ENCODE measurements at places on chromosomes 13 and 19.

GRCh38 chr13:41842036-41842620, 118.8 kb downstream of the VWA8 start:
- no peak for DNase-seq

GRCh38 chr19:16951529-16951928, 62.7 kb downstream of the F2RL3 start:
- DNase-seq = no peak

GRCh38 chr19:38850436-38850975, 720 bp upstream of the HNRNPL start:
- peak; percentile 100 for DNase-seq

DNA sequence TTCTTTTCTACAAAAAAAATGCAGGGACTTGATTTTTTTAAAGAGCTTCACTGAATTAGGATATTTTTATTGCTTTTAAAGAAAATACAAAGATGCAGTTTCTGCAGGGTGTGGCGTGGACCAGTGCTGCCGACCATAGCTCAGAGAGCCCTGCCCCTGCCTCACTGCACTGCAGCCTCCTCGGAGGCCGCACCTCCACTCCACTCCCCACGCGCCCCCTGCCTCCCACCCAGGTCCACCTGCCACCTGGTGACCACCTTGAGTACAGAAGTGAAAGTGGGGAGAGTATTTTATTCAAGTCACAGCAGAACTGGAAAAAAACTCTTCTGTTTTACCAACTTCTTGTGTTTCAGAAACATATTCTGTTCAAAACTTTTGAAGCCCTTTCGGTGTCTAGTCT, 7.9 kb upstream of the F7 start:
- no peak for DNase-seq

DNA sequence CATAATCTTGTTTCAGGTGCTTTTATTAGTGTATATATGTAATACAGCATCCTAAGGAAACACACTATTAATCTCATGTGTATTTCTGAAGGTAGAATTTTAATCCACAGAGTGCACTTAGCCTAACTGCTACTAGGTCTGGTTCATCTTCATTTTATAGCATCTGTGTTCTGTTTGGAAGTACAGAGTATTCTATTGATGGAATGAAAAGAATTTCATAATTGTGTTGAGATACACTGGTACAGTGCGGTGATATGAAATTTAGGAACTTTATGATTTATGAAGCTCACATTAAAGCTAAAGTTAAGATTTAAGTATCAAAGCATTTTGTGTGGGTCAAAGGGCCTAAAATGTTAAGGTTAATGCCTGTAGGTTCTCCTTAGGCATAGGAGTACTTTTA, 6.0 kb downstream of the PCDH17 start:
- DNase-seq = no peak

- DNase-seq = no peak
Observed at GRCh38 chr13:77338961-77339401, 12.1 kb upstream of the MYCBP2 start.

DNA sequence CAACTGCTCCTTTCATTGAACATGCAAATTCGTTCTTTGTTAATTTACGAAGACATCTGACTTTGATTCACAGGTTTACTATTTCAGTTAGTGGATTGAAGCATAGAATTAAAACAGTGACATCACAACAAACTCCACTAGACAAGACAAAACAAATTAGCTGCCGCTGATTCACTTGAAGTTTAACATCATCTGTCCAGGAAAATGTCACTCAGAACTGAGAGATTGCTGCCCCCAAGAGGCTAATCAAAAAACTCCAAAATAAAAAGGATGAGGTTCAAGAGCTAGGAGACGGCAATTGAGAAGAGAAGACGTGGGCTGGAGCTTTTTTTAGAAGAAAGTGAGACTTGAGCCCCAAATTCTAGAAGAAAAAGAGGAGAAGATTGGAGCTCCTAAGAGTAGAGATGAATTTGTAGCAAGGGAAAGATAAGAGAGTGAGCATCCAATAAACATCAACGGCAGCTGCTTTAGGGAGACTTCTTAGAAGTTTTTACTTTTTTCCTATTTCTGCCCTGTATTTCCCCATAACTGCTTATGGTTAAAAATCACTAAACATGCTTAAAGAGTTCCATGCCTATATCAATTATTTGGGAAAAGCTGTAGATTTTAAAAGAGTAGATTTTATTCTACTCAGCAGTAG, 40.8 kb upstream of the TPP2 start:
- DNase-seq = no peak

- DNase-seq = no peak
Observed at GRCh38 chr13:44797685-44798084, 191.6 kb downstream of the NUFIP1 start.

- no peak for DNase-seq
Observed at GRCh38 chr13:112894673-112895481, 74.1 kb upstream of the MCF2L start.

GRCh38 chr13:26468265-26468801, 89.2 kb upstream of the WASF3 start:
- peak; percentile 34 for DNase-seq

GRCh38 chr19:29293736-29294342, 80.9 kb upstream of the UQCRFS1 start:
- no peak for DNase-seq

DNA sequence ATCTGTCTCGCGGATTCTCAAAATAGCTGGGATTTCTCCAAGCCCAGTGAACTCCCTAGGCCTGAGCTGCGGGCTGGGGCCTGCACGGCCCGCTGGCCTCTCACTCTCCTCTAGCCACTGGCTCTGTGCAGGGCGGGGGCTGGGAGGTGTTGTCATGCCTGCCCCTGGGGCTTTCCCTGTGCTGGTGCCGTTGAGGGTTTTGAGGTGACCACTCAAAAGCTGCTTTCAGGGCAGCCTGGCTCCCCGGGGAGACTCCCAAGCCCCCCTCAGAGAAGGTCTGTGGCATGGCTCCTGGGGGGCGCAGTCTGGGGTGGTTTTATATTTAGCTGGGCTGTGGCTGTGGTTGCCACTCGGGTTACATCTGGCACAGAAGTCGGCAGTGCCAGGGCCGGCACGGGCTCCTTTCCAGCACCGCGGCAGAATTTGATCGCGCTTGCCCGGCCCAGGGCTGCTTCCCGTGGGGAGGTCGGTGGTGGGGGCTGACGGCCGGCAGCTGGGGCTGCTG, 10.0 kb downstream of the NDUFB7 start:
- no peak for DNase-seq

- DNase-seq = no peak
Observed at GRCh38 chr19:48174445-48175030, 4.1 kb downstream of the ZSWIM9 start.

All from right atrium auricular region (tissue), 2 donors.